Left ventricle myocardium inferior (tissue), 1 donor: ENCODE measurements at places on chromosomes 5 and 9. TPM values are rescaled to one million over a fixed set of nuclear protein-coding genes. Genes with fewer than 3 reads are reported as not detected.

DNA sequence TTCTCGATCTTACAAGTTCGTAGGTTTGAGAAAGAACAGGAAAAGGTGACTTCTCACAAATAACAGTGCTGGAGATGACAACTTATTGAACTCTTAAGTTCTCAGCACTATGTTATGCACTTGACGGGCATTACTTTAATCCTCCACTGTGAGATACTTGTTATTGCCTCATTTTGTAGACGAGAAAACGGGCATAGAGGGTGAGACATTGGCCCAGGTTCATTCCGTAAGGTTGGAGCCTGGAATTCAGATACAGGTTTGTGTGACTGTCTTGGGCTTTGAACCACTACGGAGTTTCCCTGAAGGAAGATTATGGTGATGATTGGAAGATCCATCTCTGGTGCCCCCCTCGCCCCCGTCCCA lies 657 bp downstream of the MAT2B start:
- H3K36me3 ChIP-seq: no peaks in the 10 kb centered on the region
- peaks cover 87% of the 10 kb centered on the region for H3K4me1 ChIP-seq
- peak overlapping the region; percentile 99 for H3K27ac ChIP-seq

BTNL9 gene
- total RNA-seq: 38.5 TPM

- H3K4me1 ChIP-seq: no peaks in the 10 kb centered on the region
- H3K27me3 ChIP-seq: no peaks in the 10 kb centered on the region
- no peaks in the 10 kb centered on the region for H3K36me3 ChIP-seq
Observed at GRCh38 chr9:79698967-79699366, 127.2 kb downstream of the TLE4 start.

DNA sequence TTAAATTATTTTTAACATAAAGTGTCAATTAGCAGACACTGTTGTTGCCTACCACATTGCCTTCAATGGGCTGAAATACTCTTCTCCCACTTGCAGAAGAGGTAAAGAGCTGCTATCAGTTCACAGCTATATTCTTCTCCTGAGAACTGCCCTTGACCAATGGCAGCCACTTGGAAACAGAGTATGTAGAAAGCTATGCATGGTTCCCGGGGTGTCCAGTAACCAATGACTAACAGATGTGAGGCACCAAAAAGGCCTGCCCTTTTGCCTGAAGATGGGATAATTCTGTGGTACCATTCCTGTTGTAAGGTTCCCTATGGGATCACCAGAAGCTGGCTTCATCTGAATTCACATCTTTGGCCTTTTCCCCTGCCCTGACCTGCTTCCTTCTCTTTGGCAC lies 181.4 kb upstream of the MAP3K1 start:
- no peaks in the 10 kb centered on the region for H3K27me3 ChIP-seq
- DNase-seq: no peak
- no peak overlapping the region for H3K27ac ChIP-seq
- no peaks in the 10 kb centered on the region for H3K36me3 ChIP-seq
- no peak overlapping the region for H3K4me3 ChIP-seq
- no peaks in the 10 kb centered on the region for H3K4me1 ChIP-seq

DNA sequence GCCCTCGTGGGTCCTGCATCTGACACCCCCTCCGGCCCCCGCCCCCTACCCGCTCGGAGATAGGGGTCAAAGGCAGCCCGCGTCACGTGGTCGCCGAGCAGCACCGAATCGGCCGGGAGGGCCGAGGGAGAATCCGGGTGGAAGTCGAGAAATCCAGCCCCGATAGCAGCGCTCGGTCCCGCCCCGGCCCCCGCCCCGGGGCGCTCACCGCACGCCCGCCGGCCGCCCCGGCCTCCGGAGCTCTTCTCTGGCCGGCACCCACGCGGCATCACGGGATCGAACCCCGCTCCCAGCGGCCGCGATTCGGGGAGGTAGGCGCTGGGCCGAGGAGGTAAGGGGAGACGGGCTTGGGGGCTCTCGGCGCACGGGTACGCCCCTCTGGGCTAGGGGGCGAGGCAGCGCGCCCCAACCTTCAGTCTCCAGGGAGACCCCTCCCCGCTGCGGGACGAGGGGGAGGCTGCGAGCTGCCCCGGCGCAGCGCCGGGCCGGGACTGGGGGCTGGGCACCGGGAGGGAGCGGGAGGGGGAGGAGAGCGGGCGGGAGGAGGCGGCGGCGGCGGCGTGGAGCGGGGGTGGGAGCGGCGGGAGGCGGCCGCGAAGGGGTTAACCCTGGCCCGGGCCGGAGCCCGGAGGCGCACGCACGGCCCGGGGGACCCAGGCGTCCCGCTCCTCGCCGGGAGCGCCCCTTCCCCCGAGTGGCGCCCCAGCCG lies 22.1 kb upstream of the NDST1 start:
- no peaks in the 10 kb centered on the region for H3K36me3 ChIP-seq
- no peaks in the 10 kb centered on the region for H3K27me3 ChIP-seq
- DNase-seq: peak; percentile 72

LOX gene
- 4.4 TPM for total RNA-seq

DNA sequence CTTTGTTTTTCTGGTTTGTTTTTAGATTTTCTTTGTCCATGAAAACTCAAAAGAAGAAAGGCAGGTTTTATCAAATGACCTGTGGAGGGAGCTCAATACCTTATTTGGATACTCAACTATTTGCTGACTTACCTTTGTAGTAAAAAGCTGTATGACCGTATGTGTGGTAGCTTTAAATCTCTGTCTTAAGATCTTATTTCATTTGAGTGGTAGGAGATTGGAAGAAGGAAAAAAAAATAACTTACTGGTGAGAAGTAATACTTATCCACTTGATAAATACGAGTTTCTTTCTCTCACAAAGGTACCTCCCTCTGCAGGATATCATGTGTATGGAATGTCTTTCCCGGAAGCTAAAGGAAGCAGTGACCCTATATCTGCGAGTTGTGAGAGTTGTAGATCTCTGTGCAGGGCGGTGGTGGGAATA lies 15.0 kb downstream of the FBXO38 start:
- no peak for DNase-seq
- H3K36me3 ChIP-seq: peaks cover 51% of the 10 kb centered on the region
- H3K4me3 ChIP-seq: no peak overlapping the region
- H3K4me1 ChIP-seq: peaks cover 86% of the 10 kb centered on the region
- no peaks in the 10 kb centered on the region for H3K27me3 ChIP-seq
